ENCODE measurements at places on chromosomes 3 and 15.

DNA sequence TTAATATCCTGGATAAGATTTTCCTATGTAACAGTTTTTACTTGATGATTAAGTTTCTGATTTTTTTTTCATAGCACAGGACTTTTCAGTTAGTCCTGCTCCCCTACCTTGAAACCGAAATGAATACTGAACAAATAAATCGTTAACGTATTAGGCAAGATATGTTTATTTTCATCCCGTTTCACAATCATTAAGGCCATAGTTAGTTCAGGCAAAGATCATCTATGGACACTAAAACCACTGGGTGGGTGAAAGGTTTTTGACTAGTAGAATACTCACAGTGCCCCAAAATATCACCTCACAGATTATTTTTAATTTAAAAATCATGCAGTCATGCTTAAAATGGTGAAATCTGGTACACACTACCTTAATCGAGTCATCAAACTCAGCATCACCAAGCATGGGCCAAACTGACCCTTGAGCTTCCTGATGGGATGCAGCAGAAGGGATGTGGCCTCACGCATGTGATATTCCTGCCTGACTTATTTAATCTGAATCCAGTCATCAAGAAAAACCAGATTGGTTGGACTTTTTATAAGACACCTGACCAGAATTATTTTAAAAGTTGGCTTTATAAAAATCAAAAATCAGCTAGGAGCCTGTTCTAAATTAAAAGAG, 365.0 kb downstream of the LPP start:
- no peak for DNase-seq

- no peak for DNase-seq
These were observed 554 bp downstream of the CHST13 start for GRCh38 chr3:126524429-126524988.

DNA sequence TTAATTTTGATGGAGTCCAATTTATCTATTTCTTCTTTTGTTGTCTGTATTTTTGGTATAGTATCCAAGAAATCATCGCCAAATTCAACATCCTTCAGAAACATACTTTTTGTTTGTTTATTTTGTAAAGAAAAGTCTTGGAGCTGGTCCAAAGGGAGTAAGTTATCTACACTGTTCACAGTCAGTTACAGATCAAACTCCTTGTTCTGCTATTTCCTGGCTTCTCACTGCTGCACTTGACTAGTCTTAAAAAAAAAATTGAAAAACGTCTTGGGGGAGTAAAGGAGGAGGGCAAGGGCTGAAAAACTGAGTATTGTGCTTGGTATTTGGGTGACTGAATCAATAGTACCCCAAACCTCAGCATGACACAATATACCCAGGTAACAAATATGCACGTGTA, 105.6 kb downstream of the NFKBIZ start:
- DNase-seq = no peak

- DNase-seq = no peak
These were observed 424.9 kb upstream of the ZNF385D start for GRCh38 chr3:22175947-22176346.

DNA sequence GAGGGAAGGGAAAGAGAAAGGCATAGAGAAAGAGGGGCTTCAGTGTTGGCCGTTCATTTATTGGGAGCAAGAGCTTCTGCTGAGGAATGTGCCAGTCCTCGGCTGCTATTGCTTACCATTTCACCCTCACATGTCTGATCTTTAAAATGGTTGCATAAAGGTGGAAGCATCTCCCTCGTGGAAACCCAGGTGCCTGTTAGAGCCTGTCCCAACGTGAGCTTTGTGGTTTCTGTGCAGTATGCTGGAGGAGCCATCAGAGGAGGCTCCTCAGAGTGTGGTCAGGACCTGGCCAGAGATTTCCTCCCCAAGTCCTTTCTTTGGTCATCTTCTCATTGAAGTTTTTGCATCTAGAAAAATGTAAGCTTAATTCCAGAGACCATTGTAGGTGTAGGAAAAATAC, 34.4 kb downstream of the PSMD6 start:
- DNase-seq = no peak

DNA sequence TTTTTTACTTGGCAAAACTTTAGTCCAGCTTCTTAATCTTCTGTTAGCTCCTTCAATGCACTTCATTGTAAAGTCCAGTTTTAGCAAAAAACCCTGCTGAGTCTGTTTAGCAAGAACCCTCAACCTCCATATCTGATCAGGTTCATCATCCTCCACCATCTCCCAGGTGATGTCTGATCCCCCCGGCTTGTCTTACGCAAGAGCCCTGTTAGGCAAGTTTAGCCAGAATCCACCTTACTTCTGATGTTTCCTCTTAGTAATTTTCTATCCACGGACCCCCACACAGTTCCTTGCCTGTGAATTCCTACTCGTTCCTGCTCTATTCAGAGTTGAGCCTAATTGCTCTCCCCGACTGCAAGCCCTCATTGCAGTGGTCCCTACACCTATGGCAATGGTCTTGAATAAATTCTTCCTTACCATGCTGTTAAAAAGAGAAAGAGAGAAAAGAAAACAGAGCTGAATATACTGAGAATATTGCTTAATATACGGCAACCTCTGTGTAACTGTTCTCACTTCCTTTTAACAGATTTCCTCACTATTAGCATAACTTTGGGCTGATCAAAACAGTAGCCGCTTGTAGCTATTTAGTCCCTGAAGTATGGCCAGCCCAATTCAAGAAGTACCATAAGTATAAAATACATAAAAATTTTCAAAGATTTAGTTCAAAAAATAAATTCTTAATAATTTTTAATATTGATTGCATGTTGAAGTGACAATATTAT, 78.7 kb upstream of the MME start:
- no peak for DNase-seq

DNA sequence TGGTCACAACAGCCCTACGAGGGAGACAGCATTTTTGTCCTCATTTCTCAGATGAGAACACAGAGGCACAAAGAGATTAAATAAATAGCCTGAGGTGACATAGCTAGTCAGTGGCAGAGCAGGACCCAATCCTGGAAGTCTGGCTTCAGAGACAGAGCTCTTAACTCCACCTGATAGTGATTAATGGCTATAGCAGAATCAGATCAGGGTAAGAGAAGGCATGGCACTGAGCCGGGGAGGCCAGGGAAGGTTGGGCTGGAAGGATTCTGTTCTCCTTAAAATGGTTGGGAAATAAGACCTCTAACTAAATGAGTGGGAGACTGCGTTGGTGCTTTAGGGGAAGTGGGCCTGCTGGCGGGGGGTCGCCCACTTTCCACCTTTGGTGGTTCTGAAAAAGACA, 104.5 kb downstream of the VGLL4 start:
- DNase-seq = no peak

- DNase-seq = no peak
These were observed 14.1 kb upstream of the HRH1 start for GRCh38 chr3:11140030-11140712.

- peak; percentile 86 for DNase-seq
These were observed 544.8 kb downstream of the AGBL1 start for GRCh38 chr15:86624261-86625036.

DNA sequence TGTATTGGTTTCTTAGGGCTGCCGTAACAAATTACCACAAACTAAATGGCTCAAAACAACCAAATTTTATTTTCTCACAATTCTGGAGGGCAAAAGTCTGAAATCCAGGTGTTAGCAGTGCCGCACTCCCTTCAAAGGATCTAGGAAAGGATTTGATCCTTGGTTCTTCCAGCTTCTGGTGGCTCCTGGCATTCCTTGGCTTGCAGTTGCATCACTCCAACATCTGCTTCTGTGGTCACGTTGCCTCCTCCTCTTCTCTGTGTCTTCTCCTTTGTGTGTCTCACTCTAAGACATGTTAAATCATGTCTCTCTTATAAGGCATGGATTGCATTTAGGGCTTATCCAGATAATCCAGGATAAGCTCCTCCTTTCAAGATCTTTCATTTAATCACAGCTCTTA, 262.2 kb downstream of the MEX3B start:
- no peak for DNase-seq

DNA sequence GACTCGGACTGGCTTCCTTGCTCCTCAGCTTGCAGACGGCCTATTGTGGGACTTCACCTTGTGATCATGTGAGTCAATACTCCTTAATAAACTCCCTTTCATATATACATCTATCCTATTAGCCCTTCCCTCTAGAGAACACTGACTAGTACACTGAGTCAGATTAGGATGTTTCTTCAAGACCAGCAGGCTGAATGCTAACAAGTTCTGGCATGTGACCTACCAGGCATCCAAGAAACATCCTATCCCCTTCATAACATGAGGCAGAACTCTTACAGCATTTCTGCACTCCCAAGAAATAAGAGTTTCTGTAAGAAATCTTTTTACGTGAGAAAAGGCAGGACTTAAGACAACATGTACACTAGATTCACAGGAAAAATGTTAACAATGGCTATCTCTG, 9.3 kb downstream of the CFAP92 start:
- no peak for DNase-seq

GRCh38 chr15:39432026-39432425, 148.9 kb upstream of the THBS1 start:
- DNase-seq = no peak

DNA sequence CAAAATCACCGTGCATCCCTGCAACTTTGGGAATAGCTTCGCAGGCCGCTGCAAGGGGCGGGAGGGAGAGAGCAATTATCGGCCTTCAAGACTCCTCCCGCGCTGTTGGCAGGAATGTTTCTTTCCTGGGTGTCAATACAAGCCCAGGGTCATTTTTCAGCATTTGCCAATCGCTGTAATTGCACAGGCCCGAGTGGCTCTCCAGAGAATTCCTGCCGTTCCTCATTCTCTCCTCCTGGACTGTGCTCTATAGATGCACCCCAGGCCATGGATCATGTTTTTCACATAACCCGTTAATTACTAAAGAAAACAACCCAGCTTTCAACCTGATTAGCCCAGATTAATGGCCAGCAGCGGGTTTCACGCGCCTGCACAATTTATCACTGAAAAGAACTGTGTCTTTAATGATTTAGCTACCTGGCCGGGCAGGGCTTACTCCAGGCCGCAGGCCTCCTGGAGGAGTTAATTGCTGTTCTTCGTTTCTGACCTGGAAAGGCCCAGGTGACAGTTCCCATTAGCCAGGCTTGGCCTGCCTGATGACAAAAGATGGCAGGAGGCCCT, 144.3 kb downstream of the OPA1 start:
- DNase-seq = no peak

- no peak for DNase-seq
These were observed 773.4 kb downstream of the ROBO1 start for GRCh38 chr3:78994174-78995027.

DNA sequence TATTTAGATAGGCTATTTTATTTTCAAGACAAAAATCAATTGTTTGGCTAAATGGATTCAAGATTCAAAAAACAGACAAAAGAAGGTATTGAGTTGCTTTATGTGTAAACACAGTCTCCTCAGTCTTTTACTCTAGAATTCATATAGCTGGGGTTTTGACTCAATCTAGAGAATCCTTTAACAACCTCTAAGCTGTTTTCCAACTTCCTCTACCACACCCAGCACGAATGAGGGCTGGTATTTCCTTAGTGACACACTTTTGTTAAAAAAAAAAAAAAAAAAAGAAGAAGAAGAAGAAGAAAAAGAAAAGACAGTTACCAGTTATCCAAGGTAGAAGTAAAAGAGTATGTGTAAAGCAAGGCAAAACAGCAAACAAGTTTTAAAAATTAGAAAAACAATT, 732.8 kb upstream of the GOLIM4 start:
- no peak for DNase-seq

GRCh38 chr3:149332227-149332765, 1.1 kb downstream of the TM4SF18 start:
- DNase-seq = no peak

DNA sequence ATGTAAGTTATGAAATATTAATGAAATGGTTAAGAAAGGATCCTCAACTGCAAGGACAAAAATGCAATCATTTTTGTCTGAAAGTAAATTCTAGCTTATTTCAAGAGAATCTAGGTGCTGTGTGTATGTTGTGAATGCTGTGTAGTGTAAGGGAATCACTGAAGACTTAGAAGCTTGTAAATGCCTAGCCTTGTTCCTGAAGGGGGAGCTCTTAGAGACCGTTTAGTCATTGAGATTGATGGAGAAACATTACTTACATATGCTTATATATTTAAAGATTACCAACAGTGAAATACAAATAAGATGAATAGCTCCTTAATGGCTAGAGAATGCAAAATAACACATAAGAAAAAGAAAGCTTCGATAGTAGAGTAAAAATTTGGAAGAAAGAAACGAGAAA, 67.9 kb downstream of the CNTN4 start:
- no peak for DNase-seq

DNA sequence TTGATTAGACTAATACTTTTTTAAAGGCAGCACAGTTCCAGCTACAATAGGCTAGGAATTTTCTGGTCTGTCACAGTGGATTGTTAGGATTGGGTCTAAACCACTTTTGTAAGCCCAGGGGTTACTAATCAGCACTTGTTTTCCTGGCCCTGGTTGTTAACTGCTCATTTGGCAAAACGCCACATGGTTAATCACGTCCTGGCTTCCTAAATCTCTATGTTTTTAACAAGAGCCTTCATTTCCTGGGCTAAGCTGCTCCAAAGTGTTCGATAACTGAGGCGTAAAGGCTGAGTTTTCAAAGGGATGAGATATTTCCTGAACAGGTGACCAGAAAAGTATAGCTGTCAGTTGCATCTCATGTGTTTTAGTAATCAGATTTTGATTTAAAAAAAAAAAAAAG, 38.9 kb upstream of the CLRN1 start:
- DNase-seq = no peak

DNA sequence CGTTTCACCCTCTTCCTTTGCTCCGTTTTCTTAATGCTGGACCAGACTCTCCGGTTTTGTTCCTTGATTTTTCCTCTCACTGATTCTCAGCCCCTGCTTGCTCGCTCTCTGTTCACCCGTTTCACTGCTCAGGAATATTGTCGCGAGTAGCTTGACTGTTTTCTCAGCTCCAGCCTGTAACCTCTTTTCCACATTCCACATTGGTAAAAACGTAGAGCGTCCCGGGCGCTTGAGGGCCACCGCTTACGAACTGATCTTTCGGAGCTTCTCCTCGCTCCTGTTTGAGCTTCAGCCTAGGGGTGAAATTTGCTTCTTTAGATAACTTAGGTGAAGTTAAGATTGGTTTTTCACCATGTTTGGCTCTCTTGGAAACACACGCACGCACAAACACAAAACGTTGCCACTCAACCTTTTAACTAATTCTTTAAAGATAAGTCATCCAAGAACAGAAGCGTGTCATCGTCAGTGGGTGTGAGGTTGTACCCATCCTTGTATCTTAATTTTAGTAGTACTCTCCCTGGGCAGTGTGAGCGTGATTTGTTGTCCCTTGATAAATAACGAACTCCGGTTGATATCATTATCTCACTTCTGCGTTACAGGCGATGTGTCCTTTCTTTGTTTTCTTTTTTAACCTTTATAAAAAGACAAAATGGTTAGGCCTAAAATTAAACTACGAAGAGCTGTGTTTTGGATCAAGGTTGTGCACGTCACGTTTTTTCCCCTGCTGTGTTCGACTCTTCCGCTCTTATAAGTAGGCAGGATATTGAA, 1.0 kb downstream of the PAK2 start:
- peak; percentile 8 for DNase-seq

GRCh38 chr15:74955017-74955416, 1.6 kb downstream of the RPP25 start:
- DNase-seq = no peak

- no peak for DNase-seq
These were observed 538.6 kb downstream of the NR2F2 start for GRCh38 chr15:96869122-96869521.

GRCh38 chr3:21357241-21357640, 393.8 kb downstream of the ZNF385D start:
- DNase-seq = no peak

Measured in stimulated activated CD8-positive, alpha-beta memory T cell treated with anti-CD3 and anti-CD28 coated beads, Interleukin-15, amount 100 ng/mL, for 48 hours (primary cell).